Kidney (tissue), 22 donors: ENCODE measurements at places on chromosomes 16 and 17. TPM values are rescaled to one million over a fixed set of nuclear protein-coding genes. Genes with fewer than 3 reads are reported as not detected.

METTL26 gene
- 44.2 TPM for total RNA-seq

ST6GALNAC2 gene
- 28.6 TPM for total RNA-seq

ARHGDIG gene
- 0.88 TPM for total RNA-seq

TMC5 gene
- total RNA-seq, result 6.6 TPM

APOBR gene
- total RNA-seq, result 3.2 TPM

NBR1 gene
- total RNA-seq, result 88.9 TPM

OMG gene
- not detected for total RNA-seq

B3GNT9 gene
- 16.7 TPM for total RNA-seq

ZSCAN10 gene
- total RNA-seq, result not detected

BLTP2 gene
- total RNA-seq, result 140 TPM

MYH8 gene
- 0.28 TPM for total RNA-seq

DNA sequence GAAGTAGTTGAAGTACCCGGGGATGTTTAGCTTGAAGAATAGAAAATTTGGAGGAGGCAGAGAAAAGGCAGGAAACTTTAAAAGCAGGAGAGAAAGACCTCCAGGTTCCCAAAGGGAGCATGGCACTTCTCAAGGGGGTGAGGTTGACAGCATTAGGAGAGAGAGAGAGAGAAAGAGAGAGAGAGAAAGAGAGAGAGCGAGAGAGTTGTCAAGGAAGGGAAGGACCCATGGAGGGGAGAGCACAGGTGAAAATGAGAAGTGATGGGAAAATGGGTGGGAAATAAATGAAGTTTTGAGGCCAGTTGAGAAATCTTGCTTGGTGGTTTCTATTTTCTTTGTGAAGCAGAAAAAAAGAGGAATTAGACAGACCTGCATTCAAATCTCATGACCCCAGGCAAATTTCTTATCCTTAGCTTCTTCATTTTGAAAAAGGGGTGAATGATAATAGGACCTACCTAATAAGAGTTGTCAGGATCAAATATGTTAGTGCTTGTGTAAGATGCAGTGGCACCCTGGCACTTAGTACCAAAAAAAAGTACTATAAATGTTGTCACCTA is 24.0 kb downstream of the PRKCB start:
- no peak for DNase-seq

DNA sequence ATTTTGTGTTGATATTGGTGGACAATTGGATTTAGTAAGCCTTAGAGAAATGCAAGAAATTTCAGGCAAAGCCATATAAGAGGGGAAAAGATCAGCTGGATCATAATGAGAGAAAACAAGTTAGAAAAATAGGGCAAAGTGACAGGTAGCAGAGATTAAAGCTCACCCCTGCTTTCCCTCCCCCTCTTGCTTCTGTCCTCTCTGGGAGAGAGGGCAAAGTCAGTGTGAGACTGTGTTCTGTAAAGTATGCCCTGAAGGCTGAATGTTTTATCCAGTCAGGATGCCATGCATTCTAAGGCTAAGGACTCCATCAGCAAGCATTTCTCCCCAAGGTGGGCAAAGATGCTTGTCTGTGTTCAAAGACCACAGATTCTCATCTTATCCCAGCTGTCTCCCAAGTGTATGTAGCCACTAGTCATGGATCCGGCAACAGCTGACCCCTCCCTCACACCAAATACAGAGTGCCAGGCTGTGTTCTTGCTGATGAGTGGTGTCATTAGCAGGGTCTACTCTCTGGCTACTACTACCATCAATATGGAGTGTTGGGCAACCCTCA is 136.2 kb upstream of the DNAH9 start:
- no peak for DNase-seq

- DNase-seq, result no peak
Observed at GRCh38 chr17:80453126-80453997, 23.0 kb downstream of the NPTX1 start.

GRCh38 chr17:46869296-46869695 is 17.9 kb downstream of the WNT9B start:
- DNase-seq, result no peak

- DNase-seq, result no peak
Observed at GRCh38 chr16:56862776-56863175, 2.2 kb upstream of the SLC12A3 start.

GRCh38 chr17:57260325-57261083 is 4.2 kb downstream of the MSI2 start:
- DNase-seq, result no peak

GRCh38 chr16:11556945-11557720 is 29.6 kb downstream of the LITAF start:
- DNase-seq, result no peak

DNA sequence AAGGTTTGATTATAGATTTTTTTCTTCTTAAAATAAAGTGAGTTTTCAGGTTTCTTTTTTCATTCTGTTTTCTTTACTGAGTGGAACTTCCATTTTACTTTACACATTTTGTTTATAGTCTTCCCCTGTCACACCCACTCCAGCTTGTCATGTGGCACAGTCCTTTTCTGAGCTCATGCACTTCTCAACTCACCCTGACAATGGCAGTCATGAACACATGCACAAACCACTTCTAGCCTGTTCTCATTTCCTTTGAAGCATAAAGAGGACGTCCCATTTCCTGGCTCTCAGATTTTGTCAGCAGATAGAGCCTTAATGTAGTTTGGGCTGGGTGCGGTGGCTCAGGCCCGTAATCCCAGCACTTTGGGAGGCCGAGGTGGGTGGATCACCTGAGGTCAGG is 168.0 kb downstream of the AHSP start:
- no peak for DNase-seq

GRCh38 chr16:11143372-11144035 is 112.5 kb downstream of the SOCS1 start:
- DNase-seq, result no peak

- DNase-seq, result no peak
Observed at GRCh38 chr17:61833536-61834193, 29.7 kb downstream of the BRIP1 start.

DNA sequence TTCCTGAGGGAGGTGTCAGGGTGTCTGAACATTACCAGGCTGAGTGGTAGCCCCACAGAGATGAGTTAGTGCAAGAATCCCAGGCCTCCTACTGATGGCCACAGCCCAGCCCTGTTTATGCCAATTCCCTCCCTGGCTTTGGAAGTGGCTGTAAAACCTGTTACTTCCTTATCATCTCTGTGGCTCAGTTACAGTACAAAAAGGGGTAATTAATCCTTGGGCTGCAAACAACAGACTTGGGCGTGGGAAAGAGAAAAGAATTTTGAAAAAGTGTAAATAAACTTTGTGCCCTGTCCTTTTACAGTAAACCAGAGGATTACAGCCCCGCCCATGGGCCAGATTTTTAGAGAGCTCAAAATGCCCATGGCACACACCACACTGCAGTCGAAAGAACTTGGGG is 73.1 kb upstream of the AXIN2 start:
- no peak for DNase-seq

GRCh38 chr17:78364436-78365281 is 4.8 kb upstream of the SOCS3 start:
- no peak for DNase-seq

- no peak for DNase-seq
Observed at GRCh38 chr17:78889531-78889930, 13.5 kb downstream of the CEP295NL start.

- no peak for DNase-seq
Observed at GRCh38 chr16:30893417-30893743, 497 bp downstream of the BCL7C start.

- no peak for DNase-seq
Observed at GRCh38 chr17:74243013-74243755, 29.8 kb downstream of the TTYH2 start.

DNA sequence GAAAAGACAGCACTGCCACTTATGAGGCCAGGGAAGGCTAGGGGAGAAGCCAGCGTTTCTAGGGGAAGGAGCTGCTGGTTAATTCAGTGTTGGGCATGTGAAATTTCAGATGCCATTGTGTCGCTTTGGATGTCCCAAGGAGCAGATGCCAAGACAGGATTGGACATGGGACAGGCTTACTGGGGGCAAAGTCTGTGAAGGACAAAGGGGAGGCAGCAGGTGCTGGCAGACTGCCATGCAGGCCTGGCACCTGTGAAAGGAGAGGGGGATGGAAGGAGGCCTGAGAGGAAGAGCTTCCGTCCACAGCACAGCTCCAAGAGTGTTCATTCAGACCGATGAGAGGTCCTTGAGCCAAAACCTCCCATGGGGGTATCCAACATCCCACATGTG is 255.5 kb upstream of the RPL38 start:
- DNase-seq, result no peak

- no peak for DNase-seq
Observed at GRCh38 chr16:30931068-30931650, 7.8 kb downstream of the FBXL19 start.

DNA sequence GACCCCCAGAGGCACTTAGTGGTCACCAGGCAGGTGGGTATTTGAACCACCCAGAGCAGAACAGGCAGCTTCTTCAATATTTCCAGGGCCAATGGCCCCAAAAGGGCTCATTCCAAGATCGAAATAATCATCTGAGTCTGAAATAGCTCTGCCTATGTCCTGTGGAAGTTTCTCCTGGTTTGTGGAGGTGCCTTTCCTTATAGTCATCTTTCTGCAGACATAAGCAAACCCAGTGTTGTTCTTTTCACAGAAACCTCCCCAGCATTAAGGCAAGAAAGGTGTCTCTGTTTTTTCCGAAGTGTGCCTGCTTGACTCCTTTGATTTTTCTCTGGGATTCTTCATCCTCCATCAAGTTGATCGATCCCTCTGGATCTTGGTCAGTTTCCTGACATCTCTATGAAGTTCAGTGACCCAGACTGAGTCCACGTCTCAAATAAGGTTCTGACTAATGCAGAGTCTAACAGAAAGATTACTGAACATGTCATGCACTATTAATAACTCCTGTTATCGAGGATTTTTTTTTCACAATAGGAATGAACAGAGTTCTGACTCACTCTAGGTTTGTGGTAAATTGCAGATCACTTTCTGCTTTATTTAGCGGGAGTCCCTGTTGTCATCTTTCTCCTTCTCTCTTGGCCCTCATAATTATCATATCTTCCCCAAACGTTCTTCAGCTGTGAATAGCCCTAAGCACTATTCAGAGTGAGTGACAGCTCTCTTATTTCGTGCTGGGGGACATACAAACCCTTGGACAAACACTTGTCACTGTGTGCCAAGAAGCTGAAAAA is 1.5 kb downstream of the LRRC3C start:
- no peak for DNase-seq

GRCh38 chr16:88701581-88702370 is 4.4 kb downstream of the RNF166 start:
- no peak for DNase-seq

DNA sequence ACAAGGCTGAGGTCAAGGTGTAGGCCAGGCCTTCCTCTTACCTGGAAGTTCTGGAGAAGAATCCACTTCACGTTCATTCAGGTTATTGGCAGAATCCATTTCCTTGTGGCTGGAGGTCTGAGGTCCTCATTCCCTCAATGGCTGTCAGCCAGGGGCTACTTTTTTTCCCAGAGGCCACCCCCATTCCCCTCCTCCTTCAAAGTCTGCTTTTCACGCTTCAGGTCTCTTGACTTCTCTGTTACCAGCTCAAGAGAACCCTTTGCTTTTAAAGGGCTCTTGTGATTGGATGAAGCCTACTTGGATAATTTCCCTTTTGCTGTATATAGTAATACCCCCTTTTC is 55.1 kb upstream of the LGALS9 start:
- no peak for DNase-seq

- no peak for DNase-seq
Observed at GRCh38 chr16:57686577-57686976, 8.0 kb upstream of the DRC7 start.

- no peak for DNase-seq
Observed at GRCh38 chr17:19016297-19016696, 11.7 kb upstream of the FAM83G start.

DNA sequence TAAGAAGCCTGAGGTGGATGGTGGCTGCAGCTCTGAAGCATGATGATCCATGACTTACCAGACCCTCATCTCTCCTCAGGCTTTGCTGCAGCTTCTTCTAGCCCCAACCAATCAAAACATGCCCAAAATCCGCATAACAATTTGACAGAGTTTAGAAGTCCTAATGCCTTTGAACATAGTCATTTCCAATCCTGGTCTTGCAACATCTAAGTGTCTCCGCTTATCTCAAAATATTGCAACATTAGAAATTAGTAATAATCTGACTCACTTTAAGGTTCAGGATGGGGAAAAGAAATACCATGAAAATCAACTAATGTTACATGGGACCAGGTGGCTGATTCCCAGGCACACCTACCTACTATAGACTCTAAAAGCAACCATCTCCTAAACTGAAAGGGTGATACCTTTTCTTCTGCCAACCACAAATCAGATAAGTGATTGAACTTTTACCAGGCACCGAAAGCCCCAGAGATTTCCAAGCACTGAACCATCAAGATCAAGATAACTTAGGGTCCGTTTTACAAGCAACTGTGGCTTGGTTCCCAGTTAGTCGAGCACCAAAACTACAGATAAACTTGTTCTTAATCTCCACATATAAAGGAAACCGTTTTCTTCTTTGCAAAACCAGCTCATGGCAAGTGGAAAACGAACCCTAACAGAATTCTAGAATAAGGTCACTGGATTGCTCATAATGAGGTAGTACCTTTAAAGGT is 14.0 kb downstream of the ERN1 start:
- DNase-seq, result no peak

GRCh38 chr17:73639932-73640331 is 4.3 kb downstream of the SDK2 start:
- DNase-seq, result peak; percentile 49

- DNase-seq, result no peak
Observed at GRCh38 chr16:54125751-54126655, 160.6 kb downstream of the IRX3 start.

DNA sequence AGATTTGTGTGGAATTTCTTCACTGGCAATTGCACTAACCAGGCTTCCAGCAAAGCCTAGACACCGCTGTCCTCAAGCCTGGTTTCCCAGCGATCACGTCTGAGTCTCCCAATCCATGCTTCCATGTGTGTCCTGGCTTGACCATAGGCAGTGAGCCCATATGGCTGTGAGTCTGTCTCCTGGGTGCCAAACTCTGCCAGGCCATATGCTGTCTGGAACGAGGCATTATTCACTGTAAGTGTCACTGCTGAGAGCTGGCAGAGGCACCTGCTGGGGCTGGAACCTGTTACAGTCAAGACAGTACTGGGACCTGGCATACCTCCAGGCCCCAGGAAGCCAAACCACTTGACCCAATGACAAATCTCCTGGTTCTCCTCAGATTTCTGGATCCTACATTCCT is 60.4 kb downstream of the HS3ST2 start:
- no peak for DNase-seq

- DNase-seq, result no peak
Observed at GRCh38 chr16:54489225-54490111, 202.9 kb upstream of the IRX3 start.

DNA sequence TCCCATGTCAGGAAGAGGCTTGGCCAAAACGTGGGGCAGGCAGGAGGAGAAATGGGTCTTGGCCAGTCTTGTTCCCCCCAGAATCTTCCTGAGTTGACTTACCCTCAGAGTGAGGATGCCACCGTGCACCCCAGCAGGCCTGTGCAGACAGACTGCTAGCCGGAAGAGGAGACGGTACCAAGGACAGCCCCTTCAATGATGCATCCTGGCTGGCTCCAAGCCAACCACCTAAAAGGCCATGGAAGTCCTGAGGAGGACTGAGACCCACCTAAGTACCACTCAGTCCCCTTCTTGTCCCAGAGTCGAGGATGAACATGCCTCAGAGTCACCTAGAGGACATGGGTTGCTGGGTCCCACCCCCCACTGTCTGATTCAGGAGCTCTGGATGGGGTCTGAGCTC is 46.7 kb upstream of the RCVRN start:
- no peak for DNase-seq

- DNase-seq, result peak; percentile 38
Observed at GRCh38 chr17:81930142-81931125, 2.9 kb upstream of the MAFG start.
